ENCODE measurements at places on chromosomes 6 and 20. TPM values are rescaled to one million over a fixed set of nuclear protein-coding genes. Genes with fewer than 3 reads are reported as not detected.

- DNase-seq, result no peak
Observed at GRCh38 chr6:150831577-150831976, 33.9 kb upstream of the MTHFD1L start.

DNA sequence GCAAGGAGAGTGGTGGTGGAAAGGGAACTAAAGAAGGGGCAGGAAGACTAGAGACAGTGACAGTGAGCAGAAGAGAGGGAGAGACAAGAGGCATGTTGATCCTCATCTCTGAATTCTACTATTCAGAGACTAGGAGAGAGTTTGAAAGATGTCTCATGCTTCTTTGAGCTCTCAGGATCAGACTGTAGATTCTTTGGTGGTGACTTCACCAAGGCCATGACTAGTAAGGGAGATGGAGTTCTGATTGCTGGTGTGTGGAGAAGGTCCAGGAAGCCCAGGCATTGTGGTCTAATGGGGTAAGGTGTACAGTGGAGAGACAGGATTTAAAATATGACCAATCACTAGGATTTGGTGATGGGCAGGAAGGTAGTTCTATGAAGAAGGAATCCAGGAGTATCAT, 713 bp downstream of the WFDC9 start:
- no peak for DNase-seq

GRCh38 chr20:63855363-63856097, 5.8 kb upstream of the ABHD16B start:
- no peak for DNase-seq

DNA sequence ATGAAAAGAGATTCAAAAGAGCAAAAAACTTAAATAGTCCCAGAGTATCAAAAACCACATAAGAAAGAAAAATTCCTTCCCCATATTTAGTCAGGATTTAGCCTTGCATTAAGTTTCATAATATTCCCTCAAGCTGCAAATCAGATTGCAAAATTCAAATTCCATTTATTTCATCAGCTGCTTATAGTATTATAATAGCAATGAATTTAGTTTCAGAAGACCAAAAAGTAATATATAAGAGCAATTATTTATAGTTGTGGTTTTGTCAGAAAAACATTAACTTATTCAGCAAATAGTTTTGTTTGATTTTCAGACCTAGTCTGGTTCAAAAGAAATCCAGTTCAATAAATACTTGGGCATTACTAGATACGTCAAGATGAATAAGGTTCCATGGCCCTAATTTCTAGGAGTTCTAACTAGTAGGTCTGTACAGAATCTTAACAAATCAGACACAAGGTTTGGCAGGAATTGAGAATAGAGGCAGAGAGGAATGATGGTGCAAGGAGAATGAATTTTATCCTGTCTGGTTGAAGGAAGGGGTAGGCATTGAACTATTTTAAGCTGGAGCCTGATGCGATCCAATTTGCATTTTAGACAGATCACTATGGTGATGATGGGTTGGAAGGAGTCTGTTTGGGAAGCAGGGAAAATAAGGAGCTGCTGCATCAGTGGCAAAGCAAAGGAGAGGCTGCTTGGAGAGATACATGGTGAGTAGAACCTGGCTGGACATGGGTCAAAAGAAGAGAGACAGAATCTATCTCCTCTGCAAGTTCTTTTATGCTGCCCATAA, 163.9 kb upstream of the STXBP5 start:
- DNase-seq, result no peak

GRCh38 chr20:17871886-17872285, 96.7 kb downstream of the SNX5 start:
- DNase-seq, result no peak

GRCh38 chr6:47076422-47077344, 34.6 kb upstream of the ADGRF1 start:
- no peak for DNase-seq

- DNase-seq, result no peak
Observed at GRCh38 chr20:50572938-50573777, 63.0 kb downstream of the PTPN1 start.

GRCh38 chr20:45833030-45833882, at the start of gene SNX21:
Gene SNX21 (plus strand): TSS chr20:45833799. CDS start chr20:45833920, 121 bp downstream.
- peak; percentile 81 for DNase-seq

- DNase-seq, result no peak
Observed at GRCh38 chr6:122389704-122390372, 9.6 kb upstream of the HSF2 start.

DNA sequence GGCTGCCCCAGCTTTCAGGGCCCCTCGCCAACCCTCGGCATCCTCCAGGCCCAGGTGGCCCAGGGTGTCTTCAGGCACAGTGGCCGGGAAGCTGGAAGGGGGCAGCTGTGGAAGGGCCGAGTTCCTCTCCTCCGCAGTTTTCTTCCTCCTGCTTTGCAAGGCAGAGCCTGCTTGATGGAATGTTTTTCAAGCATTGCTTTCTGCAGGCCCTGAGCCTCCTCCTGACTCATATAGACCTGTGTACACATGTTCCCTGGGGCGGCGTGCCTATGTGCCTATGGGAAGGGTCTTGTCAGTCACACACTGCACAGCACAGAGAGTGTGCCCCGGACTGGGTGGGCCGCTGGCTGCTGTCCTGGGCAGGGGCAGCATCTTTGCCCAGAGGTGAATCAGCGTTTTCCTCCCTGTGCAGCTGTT, 107.5 kb downstream of the ERMARD start:
- no peak for DNase-seq

DNA sequence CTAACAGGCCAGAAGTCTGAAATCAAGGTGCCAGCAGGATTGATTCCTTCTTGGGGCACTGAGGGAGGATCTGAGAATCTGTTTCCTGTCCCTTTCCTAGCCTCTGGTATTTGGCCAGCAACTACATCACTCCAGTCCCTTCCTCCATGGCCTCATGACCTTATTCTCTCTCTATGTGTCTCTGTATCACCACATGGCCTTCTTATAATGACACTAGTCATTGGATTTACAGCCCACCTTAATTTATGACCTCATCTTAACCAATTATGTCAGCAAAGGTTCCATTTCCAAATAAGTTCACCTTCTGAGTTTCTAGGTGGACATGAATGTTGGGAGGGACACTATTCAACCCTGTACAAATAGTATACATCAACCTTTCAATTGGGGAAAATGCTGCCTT, 29.3 kb downstream of the SCML4 start:
- DNase-seq, result no peak

DNA sequence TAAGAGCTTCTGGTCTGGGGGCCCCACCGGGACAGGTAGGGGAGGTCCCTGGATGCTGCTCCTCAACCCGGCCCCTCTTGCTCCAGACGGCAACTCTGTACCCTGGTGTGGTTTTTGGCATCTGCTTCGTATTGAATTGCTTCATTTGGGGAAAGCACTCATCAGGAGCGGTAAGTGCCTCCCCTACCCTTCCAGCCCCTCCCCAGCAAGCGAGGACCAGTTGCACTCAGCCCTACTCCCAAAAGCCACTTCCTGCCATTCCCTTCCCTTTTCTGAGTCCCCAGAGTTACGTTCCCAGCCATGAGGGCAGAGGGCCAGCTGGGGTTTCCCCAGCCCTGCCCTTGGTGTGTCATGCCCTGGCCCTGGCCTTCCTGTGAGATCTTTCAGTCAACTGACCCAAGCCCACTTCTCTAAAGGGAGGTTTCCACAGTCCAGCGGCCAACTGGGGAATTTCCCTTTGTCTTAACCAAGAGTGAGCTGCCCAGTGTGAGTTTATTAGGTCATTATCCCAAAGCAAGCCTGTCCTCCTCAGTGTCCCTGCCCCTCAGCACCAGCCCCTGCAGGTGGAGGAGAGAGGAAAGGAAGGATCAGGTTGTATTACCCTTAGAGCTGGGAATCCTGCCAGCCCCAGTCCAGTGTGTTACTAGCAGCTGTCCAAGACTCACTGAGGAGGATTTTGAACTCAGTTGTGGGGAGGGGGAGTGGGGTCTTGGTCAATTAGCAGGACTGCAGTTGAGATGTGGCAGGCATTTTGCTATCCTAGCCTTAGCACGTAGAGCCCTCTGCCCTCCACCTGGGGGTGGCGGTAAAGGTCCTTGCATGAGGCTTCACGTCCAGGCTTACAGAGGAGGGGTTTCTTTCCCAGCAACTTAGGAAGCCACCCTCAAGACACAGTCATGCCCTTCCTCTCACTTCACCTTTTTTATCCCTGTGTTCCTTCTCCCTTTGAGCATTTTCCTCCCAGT, 45.8 kb downstream of the TM9SF4 start:
- peak; percentile 67 for DNase-seq

GRCh38 chr6:51626391-51626790, 461.0 kb downstream of the PKHD1 start:
- DNase-seq, result no peak

GRCh38 chr20:38649275-38649891, 47.8 kb downstream of the ARHGAP40 start:
- DNase-seq, result no peak

The MCHR2 gene
- not detected for total RNA-seq

The C6orf15 gene
- not detected for total RNA-seq

The RTN4IP1 gene
- total RNA-seq, result 12.2 TPM

The PPIL4 gene
- total RNA-seq, result 26.8 TPM

The PCNA gene
- total RNA-seq, result 59.0 TPM

The HAO1 gene
- not detected for total RNA-seq

The HLA-DQA1 gene
- 13.5 TPM for total RNA-seq

The SPAG4 gene
- total RNA-seq, result 8.6 TPM

The IL17F gene
- 0.32 TPM for total RNA-seq

The PPP2R5D gene
- 49.7 TPM for total RNA-seq
